ENCODE measurements at places on chromosomes 4 and X.

DNA sequence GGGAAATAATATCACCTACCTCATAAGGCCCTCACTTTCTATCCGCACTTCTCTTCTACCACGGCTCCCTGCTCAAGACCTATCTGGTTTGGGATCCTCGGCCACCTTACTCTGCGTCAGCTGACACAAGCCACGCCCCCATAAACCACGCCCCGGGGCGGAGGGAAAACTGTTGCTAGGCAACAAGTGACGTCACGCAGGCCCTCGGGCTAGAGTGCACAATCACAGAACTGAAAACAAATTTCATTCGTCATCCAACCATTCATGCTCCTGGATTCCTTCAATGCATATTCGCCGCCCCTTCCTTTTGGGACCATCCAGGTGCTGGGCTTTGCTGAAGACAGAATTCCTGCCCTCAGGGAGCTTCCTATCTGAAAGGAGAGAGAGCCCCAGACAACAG lies 66.3 kb downstream of the SMC1A start:
- no peaks in the 10 kb centered on the region for H3K4me1 ChIP-seq
- H3K36me3 ChIP-seq, result no peaks in the 10 kb centered on the region
- H3K27ac ChIP-seq, result no peak overlapping the region
- no peak overlapping the region for H3K4me3 ChIP-seq

DNA sequence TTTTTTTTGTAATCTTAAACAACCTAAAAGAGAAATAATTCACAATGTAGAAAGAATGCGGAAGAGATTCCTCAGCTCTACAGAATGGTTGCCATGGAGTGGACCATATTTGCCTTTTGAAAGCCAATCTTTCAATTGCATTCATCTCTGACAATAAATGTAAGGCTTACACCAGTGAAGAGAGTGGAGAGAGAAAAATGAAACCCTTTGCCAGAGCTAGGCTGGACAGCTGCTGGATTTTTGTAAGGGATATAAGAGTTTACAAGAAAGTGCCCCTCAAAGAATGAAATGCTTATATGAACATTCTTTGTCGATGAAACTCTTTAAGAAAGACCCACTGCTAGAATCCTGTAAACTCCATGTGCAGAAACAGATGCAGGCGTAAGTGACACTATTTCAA lies 66.0 kb upstream of the FAT1 start:
- no peak overlapping the region for H3K27ac ChIP-seq
- H3K4me1 ChIP-seq, result no peaks in the 10 kb centered on the region
- no peaks in the 10 kb centered on the region for H3K27me3 ChIP-seq
- DNase-seq, result no peak
- no peaks in the 10 kb centered on the region for H3K36me3 ChIP-seq

- H3K4me1 ChIP-seq, result no peaks in the 10 kb centered on the region
- H3K27me3 ChIP-seq, result peaks cover 3% of the 10 kb centered on the region
- H3K4me3 ChIP-seq, result no peak overlapping the region
Measured at GRCh38 chr4:10385994-10386394, 71.2 kb downstream of the ZNF518B start.

GRCh38 chrX:9942086-9942485 lies 25.1 kb upstream of the CLDN34 start:
- H3K27ac ChIP-seq, result peak overlapping the region; percentile 25
- peak; percentile 26 for DNase-seq
- H3K4me3 ChIP-seq, result peak overlapping the region; percentile 56
- no peaks in the 10 kb centered on the region for H3K36me3 ChIP-seq
- H3K27me3 ChIP-seq, result no peaks in the 10 kb centered on the region

GRCh38 chr4:88503344-88503743 lies 20.2 kb downstream of the PYURF start:
- H3K4me1 ChIP-seq, result no peaks in the 10 kb centered on the region
- peaks cover 16% of the 10 kb centered on the region for H3K36me3 ChIP-seq
- DNase-seq, result no peak

- H3K4me1 ChIP-seq, result no peaks in the 10 kb centered on the region
- H3K4me3 ChIP-seq, result no peak overlapping the region
- no peak overlapping the region for H3K27ac ChIP-seq
- H3K36me3 ChIP-seq, result no peaks in the 10 kb centered on the region
- no peaks in the 10 kb centered on the region for H3K27me3 ChIP-seq
Measured at GRCh38 chr4:187666034-187666433, 329.5 kb upstream of the ZFP42 start.

- H3K4me3 ChIP-seq, result no peak overlapping the region
- H3K27ac ChIP-seq, result no peak overlapping the region
- H3K27me3 ChIP-seq, result no peaks in the 10 kb centered on the region
- no peaks in the 10 kb centered on the region for H3K4me1 ChIP-seq
- no peak for DNase-seq
- H3K36me3 ChIP-seq, result peaks cover 59% of the 10 kb centered on the region
Measured at GRCh38 chr4:102693861-102694260, 66.9 kb downstream of the MANBA start.

- DNase-seq, result no peak
- H3K4me3 ChIP-seq, result no peak overlapping the region
- no peaks in the 10 kb centered on the region for H3K36me3 ChIP-seq
- peaks cover 2% of the 10 kb centered on the region for H3K4me1 ChIP-seq
- H3K27me3 ChIP-seq, result no peaks in the 10 kb centered on the region
Measured at GRCh38 chr4:148893095-148893494, 450.9 kb upstream of the NR3C2 start.

DNA sequence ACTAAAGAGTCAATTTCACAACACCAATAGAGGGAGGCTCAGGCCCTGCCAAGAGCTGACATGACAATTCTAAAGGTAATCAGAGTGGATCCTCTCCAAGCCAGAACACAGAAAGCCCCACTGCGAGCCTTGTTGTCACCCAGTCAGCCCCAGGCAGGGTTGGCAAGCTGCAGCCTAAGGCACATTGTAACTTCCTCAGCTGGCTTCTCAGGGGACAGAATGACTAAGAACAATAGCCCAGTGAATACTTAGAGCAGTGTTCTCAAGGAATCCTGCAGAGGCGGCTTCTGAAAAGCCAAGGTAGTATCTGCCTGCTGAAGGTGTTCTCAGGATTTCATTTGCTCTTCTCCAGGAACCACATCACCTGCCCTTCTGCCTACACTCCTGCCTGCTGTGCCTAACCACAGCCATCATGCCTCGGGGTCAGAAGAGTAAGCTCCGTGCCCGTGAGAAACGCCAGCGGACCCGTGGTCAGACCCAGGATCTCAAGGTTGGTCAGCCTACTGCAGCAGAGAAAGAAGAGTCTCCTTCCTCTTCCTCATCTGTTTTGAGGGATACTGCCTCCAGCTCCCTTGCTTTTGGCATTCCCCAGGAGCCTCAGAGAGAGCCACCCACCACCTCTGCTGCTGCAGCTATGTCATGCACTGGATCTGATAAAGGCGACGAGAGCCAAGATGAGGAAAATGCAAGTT lies at the start of gene MAGEB4:
Gene MAGEB4 (plus strand): TSS at position 277 of the 692 bp plus-strand sequence. CDS start 136 bp downstream, at position 413.
- no peak for DNase-seq
- no peaks in the 10 kb centered on the region for H3K27me3 ChIP-seq
- no peak within 1 kb of the TSS for H3K27ac ChIP-seq
- no peak within 1 kb of the TSS for H3K4me3 ChIP-seq

- no peaks in the 10 kb centered on the region for H3K4me1 ChIP-seq
- no peaks in the 10 kb centered on the region for H3K27me3 ChIP-seq
- DNase-seq, result no peak
- H3K36me3 ChIP-seq, result no peaks in the 10 kb centered on the region
- H3K27ac ChIP-seq, result no peak overlapping the region
- H3K4me3 ChIP-seq, result no peak overlapping the region
Measured at GRCh38 chr4:48329193-48329592, 12.1 kb upstream of the SLAIN2 start.

DNA sequence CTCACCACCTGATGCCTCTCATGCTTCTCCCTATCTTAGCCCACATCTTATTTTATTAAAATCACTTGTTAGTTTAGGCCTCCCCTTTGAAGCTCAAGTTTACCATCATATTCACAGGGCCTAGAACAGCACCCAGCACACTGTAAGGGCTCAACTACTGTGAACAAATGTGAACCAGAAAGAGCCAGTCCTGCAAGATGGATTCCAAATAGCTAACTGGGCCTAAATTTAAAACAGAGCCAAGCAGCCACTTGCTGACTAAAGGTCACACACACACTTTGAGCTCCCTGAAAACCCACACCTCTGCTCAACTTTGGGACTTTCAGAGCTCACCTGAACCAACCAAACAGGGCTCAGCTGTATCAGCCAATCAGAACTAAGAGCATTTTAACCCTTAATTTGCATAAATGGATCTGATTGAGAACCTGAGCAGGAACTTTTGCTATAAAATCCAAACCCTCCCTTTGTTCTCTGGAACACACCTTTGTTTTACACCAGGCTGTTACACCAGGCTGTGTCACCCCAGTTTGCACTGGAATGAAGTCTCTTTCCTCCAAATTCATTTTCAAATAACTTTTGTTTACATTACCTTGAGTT lies 62.1 kb upstream of the EXOC1L start:
- no peak overlapping the region for H3K4me3 ChIP-seq
- H3K36me3 ChIP-seq, result no peaks in the 10 kb centered on the region
- no peak overlapping the region for H3K27ac ChIP-seq
- peaks cover 3% of the 10 kb centered on the region for H3K27me3 ChIP-seq
- no peaks in the 10 kb centered on the region for H3K4me1 ChIP-seq

- peak overlapping the region; percentile 86 for H3K27ac ChIP-seq
- peaks cover 2% of the 10 kb centered on the region for H3K36me3 ChIP-seq
- H3K4me3 ChIP-seq, result peak overlapping the region; percentile 92
- no peaks in the 10 kb centered on the region for H3K27me3 ChIP-seq
- peak; percentile 15 for DNase-seq
- peaks cover 36% of the 10 kb centered on the region for H3K4me1 ChIP-seq
Measured at GRCh38 chrX:21374994-21375707, 933 bp downstream of the CNKSR2 start.

GRCh38 chr4:88533088-88533790 lies 9.7 kb upstream of the PYURF start:
- no peaks in the 10 kb centered on the region for H3K27me3 ChIP-seq
- no peak overlapping the region for H3K4me3 ChIP-seq
- no peaks in the 10 kb centered on the region for H3K4me1 ChIP-seq
- H3K27ac ChIP-seq, result no peak overlapping the region
- no peaks in the 10 kb centered on the region for H3K36me3 ChIP-seq

- no peaks in the 10 kb centered on the region for H3K36me3 ChIP-seq
- H3K4me3 ChIP-seq, result no peak overlapping the region
- H3K27ac ChIP-seq, result no peak overlapping the region
- no peak for DNase-seq
Measured at GRCh38 chr4:164307262-164307661, 446.7 kb upstream of the SMIM31 start.

DNA sequence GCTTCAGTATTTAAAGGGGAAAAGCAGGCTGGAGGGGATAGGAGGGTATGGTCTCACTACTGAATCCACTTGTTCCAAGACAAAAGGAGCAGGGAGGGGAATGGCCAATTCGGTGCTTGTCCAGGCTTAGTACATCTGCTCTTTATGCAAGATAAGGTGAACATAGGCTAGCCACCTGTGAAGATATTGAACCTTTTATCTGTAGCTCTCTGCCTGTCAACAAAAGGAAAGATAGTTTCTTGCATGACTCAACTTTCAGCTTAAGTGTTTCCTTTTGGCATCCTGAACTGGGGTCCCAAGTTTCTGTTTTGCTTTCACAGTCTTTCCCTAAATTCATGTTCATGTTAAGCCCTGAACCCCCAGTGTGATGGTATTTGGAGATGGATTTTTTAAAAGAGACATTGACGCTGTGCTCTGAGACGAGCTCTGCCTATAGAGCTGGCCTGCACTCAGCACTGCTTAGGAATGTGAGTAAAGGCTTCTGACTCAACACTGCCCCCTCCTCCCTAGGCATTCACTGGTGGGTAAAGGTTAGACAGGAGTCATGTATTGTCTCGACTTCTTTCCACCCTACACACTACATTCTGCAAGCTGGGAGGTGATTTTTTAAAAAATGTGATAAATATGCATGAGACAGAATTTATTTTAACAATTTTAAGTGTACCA lies 28.2 kb downstream of the FAM149A start:
- H3K27me3 ChIP-seq, result no peaks in the 10 kb centered on the region
- peaks cover 8% of the 10 kb centered on the region for H3K4me1 ChIP-seq
- H3K36me3 ChIP-seq, result no peaks in the 10 kb centered on the region
- no peak overlapping the region for H3K4me3 ChIP-seq
- no peak overlapping the region for H3K27ac ChIP-seq

GRCh38 chrX:13285229-13285628 lies 34.6 kb downstream of the ATXN3L start:
- no peak for DNase-seq
- H3K27ac ChIP-seq, result no peak overlapping the region
- peaks cover 10% of the 10 kb centered on the region for H3K4me1 ChIP-seq
- H3K4me3 ChIP-seq, result no peak overlapping the region
- no peaks in the 10 kb centered on the region for H3K36me3 ChIP-seq
- H3K27me3 ChIP-seq, result no peaks in the 10 kb centered on the region

- DNase-seq, result no peak
- H3K4me3 ChIP-seq, result no peak overlapping the region
- H3K27me3 ChIP-seq, result no peaks in the 10 kb centered on the region
- H3K36me3 ChIP-seq, result no peaks in the 10 kb centered on the region
Measured at GRCh38 chrX:11395859-11396258, 102.6 kb downstream of the AMELX start.

GRCh38 chrX:18956303-18957032 lies 27.4 kb downstream of the PHKA2 start:
- no peaks in the 10 kb centered on the region for H3K27me3 ChIP-seq
- peaks cover 2% of the 10 kb centered on the region for H3K4me1 ChIP-seq
- peaks cover 16% of the 10 kb centered on the region for H3K36me3 ChIP-seq
- no peak overlapping the region for H3K27ac ChIP-seq

GRCh38 chr4:105350859-105351490 lies 122.9 kb downstream of the PPA2 start:
- H3K4me1 ChIP-seq, result peaks cover 8% of the 10 kb centered on the region
- H3K36me3 ChIP-seq, result no peaks in the 10 kb centered on the region
- no peaks in the 10 kb centered on the region for H3K27me3 ChIP-seq

DNA sequence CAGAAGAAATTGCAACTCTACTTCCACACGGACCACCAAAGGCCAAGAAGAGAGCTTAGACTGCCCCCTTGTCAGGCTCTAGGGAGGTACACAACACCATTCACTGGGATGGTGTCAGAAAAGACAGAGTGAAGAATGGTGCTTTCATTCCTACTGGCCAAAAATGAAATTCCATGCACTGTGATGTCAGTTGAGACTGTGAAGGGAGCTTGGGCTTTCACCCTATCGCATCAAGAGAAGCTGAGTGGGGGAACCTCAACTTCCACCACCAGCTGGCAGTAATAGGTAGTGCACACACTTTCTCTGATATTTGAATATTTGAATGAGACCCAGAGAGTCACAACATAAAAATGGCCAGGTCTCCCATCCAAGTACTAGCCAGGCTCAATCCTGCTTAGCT lies 65.9 kb downstream of the ZNF711 start:
- H3K36me3 ChIP-seq, result no peaks in the 10 kb centered on the region
- no peaks in the 10 kb centered on the region for H3K27me3 ChIP-seq
- no peak for DNase-seq

- no peaks in the 10 kb centered on the region for H3K4me1 ChIP-seq
- peaks cover 20% of the 10 kb centered on the region for H3K36me3 ChIP-seq
- DNase-seq, result peak; percentile 70
Measured at GRCh38 chr4:1809754-1810502, 16.8 kb downstream of the FGFR3 start.

DNA sequence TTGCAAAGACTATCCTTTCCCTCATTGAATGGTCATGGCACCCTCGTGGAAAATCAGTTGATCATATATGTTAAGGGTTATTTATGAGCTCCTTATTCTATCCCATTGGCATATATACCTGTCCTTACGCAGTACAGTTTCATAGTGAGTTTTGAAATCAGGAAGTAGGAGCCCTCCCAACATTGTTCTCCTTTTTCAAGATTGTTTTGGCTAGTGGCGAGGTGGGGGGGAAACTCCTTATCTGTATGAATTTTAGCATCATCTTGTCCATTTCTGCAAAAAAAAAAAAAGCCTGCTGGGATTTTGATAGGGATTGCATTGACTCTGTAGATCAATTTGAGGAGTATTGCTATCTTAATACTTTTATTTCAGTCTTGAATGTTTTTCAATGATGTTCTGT lies 2.5 kb upstream of the USP9X start:
- DNase-seq, result no peak
- H3K36me3 ChIP-seq, result peaks cover 6% of the 10 kb centered on the region
- no peaks in the 10 kb centered on the region for H3K27me3 ChIP-seq
- H3K4me3 ChIP-seq, result no peak overlapping the region
- H3K27ac ChIP-seq, result no peak overlapping the region
